ENCODE measurements at places on chromosomes 2 and 18.

DNA sequence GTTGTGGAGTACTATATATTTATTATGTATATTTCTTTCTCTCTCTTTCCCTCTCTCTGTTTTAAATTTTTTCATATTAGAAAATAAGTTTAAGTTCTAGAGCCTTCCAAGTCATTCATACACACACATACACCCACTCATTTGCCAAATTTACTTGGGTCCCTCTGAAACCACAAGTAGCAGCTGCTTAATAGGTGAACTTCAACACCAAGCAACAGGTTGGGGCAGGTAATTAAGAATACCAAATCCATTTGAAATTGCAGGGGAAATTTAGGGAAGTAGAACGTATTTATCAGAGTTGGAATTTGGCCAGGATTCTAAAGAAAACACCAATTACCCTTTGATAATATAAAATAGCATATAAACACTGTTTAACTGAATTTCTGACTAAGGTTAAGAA is 75.0 kb upstream of the RBBP8 start:
- DNase-seq: no peak

- no peak for DNase-seq
Observed at GRCh38 chr2:95056461-95057459, 31.3 kb downstream of the MAL start.

- DNase-seq: no peak
Observed at GRCh38 chr2:43169099-43169945, 57.1 kb downstream of the ZFP36L2 start.

DNA sequence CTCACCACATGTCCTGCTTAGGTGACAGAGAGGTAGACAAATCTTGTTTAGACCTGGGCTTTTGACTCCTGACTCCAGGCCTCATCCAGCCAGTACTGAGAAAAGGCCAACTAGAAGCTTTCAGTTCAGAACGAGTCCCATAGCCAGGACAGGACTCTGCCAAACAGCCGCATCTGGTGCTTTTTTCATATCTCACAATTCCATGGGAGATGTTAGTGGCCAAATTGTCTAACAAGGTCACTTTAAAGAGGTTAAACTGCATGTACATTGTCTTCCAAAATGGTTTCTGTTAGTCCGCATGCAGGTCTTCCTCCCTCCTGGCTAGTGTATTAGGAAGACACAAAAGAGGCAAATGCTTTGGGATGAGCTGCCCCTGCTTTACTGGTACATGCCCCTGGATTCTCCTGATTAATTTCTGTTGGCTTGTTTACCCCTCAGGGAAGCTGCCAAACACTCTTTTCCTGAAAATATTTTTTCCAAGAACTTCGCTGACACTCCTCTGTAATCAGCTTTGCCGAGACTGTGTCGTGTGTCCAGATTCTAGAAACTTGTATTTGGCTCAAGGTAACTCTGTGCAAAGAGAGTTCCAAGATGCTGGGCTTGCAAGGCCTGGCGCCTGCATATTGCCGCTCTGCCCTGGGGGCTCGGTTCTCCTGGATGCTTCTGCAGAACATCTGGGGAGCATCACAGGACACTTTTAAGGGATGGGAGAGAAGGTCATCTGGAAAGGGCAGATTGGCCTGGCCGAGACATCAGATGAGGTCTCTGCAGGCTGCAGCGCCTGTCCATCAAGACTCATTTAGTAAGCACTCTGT is 209.2 kb upstream of the APCDD1 start:
- no peak for DNase-seq

- DNase-seq: no peak
Observed at GRCh38 chr2:57100436-57100835, 916.6 kb downstream of the CCDC85A start.

- no peak for DNase-seq
Observed at GRCh38 chr18:22465859-22466457, 48.2 kb upstream of the CTAGE1 start.

- DNase-seq: peak; percentile 20
Observed at GRCh38 chr2:152718909-152719645, 657 bp downstream of the ARL6IP6 start.

DNA sequence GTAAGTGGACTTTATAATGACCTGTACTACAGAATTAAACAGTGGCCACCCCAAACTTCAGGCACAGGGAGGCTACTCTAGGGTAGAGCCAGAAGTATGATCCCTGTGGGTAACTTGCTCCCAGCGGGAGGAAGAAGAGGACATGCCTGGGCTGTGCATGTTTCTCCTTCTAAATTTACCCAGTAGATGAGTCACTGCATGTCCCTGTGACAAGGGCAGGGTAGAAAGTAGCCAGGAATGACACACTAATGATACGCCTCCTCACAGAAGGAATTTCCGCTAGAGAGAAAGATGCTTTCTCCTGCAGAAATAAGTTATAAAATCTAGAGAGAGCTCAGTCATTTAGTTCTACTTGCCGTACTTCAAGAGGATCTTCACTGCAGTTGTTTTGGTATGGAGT is 7.5 kb downstream of the ACYP2 start:
- no peak for DNase-seq

All from SK-N-SH (cell line).